ENCODE measurements at places on chromosomes 5 and 9.

DNA sequence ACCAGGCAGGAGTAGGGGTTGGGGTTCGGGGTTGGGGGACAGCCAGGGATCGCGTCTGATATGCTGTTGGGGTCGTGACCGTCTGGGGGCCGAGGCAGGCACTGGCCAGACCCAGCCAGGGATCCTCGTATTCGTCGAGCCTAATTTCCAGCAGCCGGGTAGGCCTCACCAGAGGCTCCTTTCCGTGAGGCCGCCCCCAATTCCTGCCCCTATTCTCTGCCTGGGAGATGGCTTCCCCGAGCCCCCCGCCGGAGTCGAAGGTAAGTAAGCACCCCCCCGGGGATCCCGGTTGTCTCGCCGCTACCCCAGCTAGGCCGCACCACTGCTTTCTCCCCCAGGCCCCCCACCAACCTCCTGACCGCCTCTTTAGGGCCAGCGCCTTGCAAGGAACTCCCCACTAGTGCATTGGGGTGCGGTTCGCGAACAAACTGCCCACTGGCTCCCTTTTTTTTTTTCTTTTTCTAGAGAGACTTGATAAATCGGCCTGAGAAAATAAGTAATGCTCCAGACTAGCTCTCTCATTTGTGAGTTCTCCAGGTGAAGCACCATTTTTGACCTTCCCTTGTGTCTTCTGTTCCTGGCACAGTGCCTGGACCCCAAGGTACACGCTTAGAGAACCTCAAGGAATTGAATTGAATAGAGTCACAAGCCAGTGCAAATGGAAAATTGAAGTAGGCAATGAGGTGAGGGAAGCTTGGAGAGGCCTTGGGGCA, 435 bp downstream of the ZNF189 start:
- peak; percentile 2 for DNase-seq

DNA sequence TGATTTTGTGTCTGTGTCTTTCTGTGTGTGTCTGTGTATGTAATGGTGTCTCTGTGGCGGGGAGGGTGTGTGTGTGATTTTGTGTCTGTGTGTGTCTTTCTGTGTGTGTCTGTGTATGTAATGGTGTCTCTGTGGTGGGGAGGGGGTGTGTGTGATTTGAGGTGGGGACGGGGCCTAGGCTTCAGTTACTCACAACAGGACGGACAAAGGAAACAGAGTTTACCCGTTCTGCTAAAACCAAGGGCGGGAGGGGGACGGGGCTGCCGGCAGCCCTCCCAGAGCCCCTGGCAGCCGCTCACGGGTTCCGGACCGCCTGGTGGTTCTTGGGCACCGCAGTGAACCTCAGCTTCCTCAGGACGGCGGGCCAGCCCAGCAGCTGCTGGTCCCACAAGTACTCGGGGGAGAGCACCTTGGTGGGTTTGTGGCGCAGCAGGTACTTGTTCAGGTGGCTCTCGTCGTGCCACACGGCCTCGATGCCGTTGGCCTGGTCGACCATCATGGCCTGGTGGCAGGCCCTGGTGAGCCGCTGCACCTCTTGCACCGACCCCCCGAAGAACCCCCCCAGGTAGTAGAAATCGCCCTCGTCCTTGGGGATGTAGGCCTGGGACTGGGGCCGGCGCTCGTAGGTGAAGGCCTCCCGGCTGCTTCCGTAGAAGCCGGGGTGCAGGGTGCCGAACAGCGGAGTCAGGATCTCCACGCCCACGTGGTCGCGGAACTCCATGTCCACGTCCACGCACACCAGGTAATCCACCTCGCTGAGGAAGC, 19.4 kb downstream of the ABO start:
- no peak for DNase-seq

DNA sequence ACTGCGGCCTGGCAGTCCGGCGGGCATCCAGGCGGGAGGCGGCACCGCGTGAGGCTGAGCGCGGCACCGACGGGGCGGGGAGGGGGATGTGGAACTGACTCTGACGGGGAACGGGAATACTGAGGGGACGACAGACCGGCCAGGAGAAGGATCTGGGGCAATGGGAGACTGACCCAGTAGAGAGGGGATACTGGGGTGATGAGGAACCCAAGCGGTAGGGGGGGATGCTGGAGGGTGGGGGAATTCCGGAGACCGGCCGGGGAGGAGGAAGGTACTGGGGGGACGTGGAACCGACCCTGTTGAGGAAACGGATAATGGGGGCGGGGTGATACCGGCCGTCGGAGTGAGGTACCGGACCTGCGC, 423 bp downstream of the IPPK start:
- DNase-seq = no peak

DNA sequence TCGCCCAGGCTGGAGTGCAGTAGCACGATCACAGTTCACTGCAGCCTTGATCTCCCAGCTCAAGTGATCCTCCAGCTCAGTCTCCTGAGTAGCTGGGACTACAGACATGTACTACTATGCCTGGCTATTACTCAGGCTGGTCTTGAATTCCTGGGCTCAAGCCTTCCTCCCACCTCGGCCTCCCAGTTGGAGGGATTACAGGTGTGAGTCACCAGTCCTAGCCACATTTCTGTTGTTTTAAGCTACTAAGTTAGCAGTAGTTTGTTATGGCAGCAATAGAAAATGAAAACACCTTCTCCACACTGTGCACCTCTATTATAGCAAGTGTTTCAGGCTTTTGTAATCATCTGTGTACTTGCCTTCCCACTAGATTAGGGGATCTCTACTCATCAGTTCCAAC, 588.9 kb upstream of the TLE4 start:
- DNase-seq = peak; percentile 88

- peak; percentile 67 for DNase-seq
Measured at GRCh38 chr5:106380736-106381135, 1290.0 kb downstream of the EFNA5 start.

DNA sequence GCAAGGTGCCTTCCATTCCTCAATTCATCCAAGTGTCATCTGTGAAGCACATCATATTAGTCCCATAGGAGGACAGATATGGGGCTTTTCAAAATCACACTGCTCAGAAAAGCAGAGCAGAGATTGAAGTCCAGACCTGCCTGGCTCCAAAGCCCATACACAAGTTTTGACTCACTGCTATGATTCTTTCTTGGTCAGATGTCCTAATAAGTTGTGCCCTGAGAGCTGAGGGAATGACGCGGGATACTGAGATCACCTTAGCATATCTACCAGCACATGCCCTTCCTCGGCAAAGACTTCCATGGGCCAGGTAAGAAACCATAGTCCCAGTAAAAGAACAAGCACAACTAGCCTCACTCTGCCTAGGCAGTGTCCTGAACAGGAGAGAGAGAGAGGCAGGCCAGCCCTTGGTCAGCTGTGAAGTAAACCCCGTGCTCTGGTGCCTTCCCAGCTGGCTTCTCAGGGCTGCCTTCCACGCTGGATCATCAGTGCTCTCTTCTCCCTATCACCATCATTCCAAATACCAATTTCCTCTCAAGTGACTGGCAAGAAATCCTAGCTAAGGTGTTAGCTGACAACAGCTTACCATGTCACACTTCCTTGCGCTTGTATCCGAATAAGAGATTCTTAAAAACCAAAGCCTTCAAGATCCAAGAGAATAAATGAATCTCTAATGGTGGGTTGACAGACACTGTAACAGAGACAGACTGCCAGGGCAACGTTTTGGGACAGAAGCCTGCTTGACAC, 73.2 kb downstream of the SIL1 start:
- DNase-seq = no peak

DNA sequence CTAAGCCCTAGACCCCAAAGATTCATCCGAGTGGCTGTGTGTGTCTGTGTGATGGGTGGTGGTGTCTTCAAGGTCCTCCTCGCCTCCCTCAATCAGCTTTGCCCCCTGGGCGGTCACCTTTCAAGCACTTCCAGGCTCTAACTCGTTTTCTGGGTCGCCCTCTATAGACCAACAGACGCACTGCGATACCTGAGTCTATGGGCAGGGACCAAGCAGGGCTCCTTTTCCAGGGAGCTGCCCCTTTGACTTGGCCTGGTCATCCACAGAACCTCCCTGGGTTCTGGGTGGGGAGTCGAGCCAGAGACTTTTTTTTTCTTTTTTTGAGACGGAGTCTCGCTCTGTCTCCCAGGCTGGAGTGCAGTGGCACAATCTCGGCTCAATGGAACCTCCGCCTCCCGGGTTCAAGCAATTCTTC, 1.1 kb downstream of the SLC27A4 start:
- DNase-seq = peak; percentile 68

DNA sequence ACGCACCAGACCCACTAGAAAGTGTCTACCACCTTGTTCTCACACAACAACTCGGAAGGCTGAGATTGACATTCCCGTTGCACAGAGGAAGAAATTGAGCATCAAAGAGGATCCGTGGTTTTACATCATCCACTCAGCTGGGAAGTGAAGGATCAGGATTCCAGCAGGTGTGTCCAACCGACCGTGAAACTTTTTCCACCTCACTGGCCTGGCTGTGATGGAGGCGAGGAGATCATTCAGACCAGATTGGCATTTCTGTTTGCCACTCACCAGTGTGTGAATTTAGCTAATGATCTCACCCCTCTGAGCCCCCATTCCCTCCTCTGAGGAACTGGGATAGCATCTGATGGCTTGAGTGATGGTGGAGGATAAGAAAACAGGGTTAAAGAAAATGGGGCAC, 46.7 kb upstream of the CPLX2 start:
- no peak for DNase-seq

DNA sequence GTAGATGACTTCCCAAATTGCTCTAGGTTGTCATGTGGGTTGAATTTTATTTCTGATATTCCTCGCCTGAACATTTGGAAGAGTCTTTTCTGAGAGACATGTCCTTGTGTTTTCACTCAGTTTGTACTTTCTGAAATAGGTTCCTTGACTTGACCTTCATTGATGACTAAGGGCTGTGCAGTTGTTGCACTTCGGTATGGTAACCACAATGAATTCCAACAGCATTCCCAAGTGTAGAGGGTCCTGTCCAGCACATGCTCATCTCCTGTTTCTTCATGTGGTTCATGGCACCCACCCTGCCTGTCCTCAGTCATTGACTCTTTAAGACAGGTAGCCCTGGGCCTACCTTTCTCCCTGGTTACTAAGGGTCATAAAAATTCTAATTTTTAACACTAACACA, 527.8 kb downstream of the MTRR start:
- DNase-seq = peak; percentile 11

- DNase-seq = no peak
Measured at GRCh38 chr9:130345009-130345896, 79.7 kb downstream of the HMCN2 start.

DNA sequence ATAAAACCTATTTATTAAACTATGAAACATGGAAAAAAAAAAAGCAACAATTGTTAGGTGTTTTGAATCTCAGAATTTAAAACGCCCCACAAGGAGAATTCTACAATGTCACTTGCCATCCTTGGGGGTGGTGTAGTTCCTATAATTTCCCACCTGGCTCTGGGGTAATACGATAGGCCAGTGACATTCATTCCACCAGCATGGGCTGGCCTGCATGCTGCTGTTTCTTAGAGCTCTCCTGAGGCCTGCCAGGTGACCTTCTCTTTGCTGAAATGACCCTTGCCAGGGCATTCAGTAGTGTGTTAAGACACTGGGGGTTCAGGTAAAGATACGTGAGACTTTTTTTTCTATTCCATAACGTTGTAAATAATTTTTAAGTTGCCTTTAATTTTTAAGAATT, 10.0 kb upstream of the ARHGEF28 start:
- no peak for DNase-seq

DNA sequence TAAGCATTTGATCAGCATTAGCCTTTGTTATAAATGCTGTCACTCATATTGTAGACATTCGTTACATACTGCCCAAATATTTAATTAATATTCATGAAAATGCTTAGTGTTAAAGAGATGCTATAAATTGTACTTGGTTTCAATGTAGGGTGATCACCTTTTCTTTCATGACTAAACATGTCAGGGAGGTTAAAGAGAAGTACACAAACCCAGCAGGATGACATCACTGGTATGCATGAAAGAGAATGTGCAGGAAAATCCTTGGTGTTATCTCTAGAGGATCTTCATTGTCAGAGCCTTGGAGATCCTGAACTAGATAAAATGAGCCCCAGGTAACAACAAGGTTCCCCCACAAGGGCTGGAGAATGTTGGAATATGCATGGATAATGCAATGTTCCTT, 33.0 kb upstream of the SV2C start:
- DNase-seq = no peak

- DNase-seq = no peak
Measured at GRCh38 chr5:103541114-103541513, 21.5 kb downstream of the NUDT12 start.

DNA sequence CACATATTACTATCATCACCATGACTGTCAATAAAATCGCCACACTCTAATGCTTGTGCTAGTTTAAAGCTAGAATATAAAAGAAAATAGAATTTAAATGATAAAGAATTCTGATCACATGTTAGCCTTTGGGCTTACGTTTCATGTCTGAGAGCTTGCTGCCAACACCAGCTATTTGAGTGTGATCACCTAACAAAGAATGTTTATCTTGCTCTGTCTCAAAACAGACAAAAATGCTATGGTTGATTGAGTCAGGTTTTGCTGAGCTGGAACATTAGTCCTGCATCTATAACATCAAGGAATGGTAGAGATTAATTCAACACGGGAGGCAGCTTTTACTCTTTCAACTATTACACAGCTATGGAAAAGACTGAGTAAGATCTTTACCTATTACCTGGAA, 50.7 kb downstream of the MSX2 start:
- no peak for DNase-seq

- DNase-seq = peak; percentile 54
Measured at GRCh38 chr9:37747271-37747753, 6.3 kb upstream of the TRMT10B start.

GRCh38 chr5:97167435-97167834, 15.6 kb downstream of the RIOK2 start:
- no peak for DNase-seq

GRCh38 chr9:107807183-107807582, 317.6 kb upstream of the KLF4 start:
- peak; percentile 71 for DNase-seq

GRCh38 chr5:32627219-32627870, 42.0 kb downstream of the SUB1 start:
- DNase-seq = no peak

- DNase-seq = no peak
Measured at GRCh38 chr9:84436386-84437109, 96.0 kb upstream of the SLC28A3 start.

DNA sequence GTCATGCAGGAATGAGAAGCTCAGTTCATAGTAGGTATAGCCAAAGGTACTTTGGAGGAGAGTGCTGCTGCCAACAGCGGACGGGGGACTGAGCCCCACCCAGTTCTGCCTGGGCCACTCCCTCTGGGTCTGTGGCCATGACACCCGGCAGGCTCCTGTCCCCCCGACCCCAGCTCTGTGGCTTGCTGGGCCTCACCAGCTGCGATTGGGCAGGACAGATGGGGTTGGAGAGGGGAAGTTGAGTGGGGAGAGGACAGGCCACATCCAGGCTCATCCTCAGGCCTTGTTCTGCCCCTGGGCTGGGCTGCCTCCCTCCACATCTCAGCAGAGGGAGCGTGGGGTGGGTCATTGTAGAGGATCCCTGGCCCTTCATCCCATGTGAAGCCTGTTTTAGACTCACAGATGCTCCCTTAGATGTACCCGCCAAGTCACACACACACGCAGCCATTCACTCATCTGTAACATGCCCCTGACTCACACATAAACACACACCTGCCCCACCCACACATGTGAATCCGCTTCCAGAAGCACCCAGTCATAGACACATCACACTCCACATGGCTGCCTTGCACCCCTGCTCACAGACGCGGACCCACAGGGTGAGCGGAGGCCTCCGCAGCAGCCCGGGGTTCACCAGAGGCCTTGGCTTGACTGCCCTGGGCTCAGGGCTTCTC, 48.8 kb downstream of the NTNG2 start:
- DNase-seq = peak; percentile 56

GRCh38 chr5:94748212-94748611, 129.7 kb downstream of the SLF1 start:
- DNase-seq = no peak
